PC-3 (cell line): ENCODE measurements at places on chromosomes 7 and 10. TPM values are rescaled to one million over a fixed set of nuclear protein-coding genes. Genes with fewer than 3 reads are reported as not detected.

- peak; percentile 86 for DNase-seq
Measured at GRCh38 chr10:36606234-36606839, 519.1 kb upstream of the ANKRD30A start.

DNA sequence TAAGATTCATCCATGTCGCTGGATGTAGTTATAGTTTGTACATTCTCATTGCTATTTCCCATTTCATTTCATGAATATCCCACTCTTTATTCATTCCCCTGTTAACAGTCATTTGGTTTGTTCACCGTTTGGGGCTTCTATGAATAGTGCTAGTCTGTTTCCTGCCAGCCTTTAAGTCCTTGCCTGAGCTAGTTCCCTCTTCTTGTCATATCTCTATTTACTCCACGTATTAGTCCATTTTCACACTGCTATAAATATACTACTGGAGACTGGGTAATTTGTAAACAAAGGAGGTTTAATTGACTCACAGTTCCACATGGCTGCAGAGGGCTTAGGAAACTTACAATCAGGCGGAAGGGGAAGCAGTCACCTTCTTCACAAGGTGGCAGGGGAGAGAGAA, 56.2 kb downstream of the PLCE1 start:
- DNase-seq = no peak

DNA sequence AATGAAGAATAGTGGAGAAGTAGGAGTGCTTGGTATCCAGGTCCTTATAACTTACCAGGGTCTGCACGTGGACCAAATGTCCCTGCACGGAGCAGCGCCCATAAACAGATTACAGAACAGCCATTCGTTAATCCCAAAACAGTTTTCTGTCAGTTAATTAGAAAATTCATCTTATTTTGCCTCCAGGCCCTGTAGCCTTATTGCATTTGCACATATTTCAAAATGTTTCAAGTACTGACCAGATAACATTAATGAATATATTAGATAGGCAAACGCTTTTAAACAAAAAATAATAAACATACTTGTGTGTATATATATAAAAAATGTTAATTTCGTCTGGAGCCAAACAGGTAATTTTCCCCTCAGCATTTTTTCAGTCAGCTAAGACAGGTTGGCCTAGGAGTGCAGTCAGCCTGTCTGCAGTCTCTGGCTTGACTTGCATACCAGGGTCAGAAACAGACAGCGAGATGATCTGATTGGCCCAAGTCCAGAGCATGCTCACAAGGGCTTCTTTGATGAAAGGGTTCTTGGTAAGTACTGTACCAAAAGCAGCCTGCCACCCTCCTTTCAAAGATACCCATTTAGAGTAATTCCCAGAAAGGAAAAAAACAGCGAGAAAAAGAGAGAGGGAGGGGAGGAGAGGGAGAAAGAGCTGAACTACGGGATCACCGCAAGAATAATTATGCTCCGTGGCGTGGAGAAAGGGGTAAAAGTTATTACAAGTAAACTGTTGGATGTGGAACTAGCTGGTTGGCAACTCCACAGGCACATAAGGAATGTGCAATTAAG, 194.4 kb upstream of the TCF7L2 start:
- DNase-seq = no peak

DNA sequence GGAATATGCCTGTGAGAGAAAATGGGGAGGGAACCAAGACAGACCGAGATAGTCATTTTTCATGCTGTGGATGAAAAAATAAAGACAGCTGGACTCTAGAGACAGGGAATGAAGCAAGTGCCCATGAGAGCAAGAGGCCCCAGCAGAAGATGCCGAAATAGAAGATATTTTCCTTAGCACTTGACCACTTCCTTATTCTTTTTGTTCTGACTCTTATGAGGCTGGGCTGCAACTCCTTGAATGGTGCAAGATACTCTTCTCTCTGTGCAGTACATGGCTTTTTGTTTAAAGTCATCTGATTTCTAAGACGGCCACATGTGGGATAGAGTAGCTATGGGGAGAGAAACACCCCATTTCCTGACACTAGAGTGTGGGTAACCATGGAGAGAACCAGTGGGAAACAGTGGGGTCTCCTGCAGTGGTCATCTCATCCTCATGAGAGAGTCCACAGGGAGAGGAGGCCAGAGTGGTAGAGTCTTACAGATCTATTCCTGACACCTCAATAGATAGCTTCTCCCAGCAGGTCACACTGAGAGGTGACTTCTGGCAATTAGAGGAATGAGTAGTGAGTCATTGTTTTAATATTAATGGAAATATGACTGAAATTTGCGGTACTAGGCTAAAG, 18.0 kb upstream of the VCL start:
- DNase-seq = no peak

- DNase-seq = no peak
Measured at GRCh38 chr10:124122211-124122610, 28.8 kb upstream of the CHST15 start.

- DNase-seq = no peak
Measured at GRCh38 chr10:69346776-69347175, 68.5 kb downstream of the HK1 start.

- no peak for DNase-seq
Measured at GRCh38 chr10:116487522-116488430, 58.0 kb upstream of the PNLIP start.

- DNase-seq = no peak
Measured at GRCh38 chr7:16365952-16366351, 55.4 kb downstream of the CRPPA start.

The VENTX gene
- total RNA-seq = not detected in 2 replicates

DNA sequence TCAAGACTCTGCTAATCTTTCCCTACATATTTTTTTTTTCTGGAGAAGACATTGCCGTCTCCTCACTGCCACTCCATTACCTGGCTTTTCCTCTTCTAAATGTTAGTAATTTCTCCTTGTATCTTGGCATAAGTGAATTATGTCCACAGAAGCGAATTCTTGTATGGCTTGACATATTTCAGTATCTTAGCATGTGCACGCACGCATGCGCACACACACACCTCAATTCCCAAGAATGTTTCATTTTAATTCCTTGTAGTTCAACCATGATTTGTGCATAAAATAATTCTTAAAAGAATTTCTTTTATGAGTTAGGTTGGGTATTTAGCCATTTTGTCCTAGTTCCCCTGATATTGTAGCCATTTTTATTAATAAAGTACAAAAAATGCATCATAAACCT, 301.2 kb upstream of the MYO3A start:
- no peak for DNase-seq

The CACNB2 gene
- 0.07 TPM in 1 of 2 replicates, not detected in the other for total RNA-seq

DNA sequence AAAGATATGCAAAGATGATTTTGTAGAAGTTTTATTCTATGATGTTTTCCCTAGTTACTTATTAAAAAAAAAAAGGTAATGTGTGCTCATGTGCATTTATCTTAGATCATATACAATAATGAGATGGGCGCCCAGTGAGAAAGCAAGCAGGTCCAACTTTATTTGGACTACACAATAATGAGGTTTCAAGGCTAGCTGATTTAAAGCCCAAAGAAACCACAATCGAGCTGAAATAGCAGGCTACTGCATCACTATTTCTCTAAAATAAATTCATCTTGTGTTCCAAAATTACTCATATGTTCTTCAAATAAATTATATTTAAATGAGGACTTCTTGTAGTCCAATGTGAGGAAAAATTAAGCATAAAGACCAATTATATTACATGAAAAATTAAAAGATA, 110.1 kb downstream of the JMJD1C start:
- no peak for DNase-seq

DNA sequence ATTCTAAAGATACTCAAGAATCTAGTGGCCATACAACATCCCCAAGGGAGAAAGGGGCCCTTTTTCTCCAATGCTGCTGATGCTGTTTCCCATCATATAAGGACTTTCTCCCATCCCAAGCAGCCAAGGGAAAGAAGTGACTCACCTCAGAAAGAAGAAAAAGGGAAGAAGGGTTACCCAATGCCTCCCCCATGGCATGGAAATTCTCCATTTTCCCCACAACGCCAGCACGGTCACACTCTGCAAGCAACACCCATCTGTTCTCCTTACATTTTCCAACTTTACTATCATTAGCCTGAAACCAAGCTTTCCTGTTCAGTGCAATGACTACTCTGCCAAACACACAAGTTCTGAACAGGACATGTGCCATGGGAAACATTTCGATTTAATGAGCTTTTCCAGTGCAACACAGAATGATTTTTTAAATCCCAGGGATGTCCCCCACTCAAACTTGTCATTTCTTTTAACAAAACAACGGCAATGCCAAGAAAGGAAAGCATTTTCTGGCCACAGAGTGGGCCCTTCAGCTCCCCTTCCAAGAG, 67.9 kb downstream of the PTPRN2 start:
- DNase-seq = no peak

The SLC26A5 gene
- total RNA-seq = 0.29 and 0.86 TPM in 2 replicates

DNA sequence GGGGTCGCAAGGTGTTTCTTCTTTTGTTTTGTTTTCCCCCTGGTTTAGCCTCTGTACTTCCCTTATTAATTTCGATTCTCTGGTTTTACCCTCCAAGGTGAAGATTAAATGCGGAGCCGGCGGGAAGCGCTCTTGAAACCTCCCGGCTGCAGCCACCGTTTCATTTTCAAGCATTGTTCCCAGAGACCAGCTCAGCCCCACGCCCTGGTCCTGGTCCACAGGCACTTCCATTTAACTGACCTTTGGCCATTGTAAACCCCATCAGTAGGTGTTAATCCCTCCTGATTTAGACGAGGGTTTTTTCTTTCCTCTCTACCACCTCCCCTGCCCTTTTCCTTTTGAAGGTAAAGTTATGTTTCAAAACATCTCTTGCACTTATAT, 39.2 kb upstream of the ENO4 start:
- DNase-seq = no peak

The NRG3 gene
- total RNA-seq = not detected in 2 replicates

GRCh38 chr10:131651674-131652437, 249.0 kb upstream of the PPP2R2D start:
- DNase-seq = no peak

- no peak for DNase-seq
Measured at GRCh38 chr10:23146258-23146657, 45.9 kb upstream of the PTF1A start.
